ENCODE measurements at places on chromosomes 3 and 15. TPM values are rescaled to one million over a fixed set of nuclear protein-coding genes. Genes with fewer than 3 reads are reported as not detected.

DNA sequence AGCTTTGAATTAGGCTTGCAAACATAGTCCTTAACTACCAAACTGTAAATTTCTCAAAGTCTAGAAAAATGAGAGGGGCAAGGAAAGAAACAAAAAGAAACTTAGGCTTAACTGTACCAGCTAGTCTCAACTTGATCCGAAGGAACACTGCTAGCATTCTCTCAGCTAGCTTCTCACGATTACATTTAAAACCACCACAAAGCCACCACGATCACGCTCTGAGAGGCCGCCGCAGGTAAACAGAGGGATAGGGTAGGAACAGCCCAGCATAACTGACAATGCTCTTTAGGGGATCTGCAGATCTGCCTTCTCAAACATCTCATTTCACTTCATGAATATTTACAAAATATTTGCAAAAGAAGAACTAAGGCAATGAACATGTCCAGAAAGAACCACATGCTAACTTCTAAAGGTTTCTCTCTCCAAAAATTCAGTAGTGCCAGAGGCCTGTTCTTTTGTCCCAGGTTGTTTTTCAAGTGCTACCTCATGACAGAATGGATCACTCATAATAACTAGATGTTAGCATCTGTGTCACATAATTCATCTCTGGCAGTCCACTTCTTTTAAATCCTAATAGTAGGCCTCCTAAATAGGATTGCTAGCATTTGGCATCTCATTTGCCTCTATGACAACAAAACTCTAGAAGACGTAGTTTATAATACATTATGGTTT is 18.9 kb downstream of the VGLL4 start:
- no peak for DNase-seq

DNA sequence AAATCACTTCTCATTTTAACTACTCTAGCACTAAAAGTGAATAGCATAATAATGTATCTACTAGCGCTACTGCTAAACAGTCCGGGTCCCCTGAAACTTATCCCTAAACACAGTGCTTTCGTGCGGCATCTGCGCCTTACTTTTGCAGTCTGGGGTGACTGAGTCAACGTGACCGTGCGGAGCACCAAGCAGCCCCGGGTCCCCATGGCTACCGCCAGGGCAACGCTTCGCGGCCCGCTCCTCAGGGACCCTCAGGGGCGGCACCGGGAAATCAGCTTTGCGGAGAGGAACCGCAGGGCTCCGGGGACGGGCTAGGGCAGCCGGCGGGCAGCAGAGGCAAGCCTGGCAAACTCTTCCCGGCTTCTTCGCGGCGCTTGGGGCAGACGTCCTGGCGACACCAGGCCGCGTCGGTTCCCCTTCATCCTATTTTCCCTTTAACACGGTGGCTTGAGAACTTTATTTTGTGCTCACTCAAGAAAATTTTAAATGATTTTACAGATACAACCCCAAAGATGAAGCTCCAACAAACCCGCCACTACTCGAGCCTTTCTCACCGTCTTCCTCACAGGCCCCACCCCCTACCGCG is 757 bp upstream of the DIPK2A start:
- DNase-seq = peak; percentile 54

GRCh38 chr15:91047545-91048199 is 25.3 kb upstream of the VPS33B start:
- no peak for DNase-seq

The ZNF774 gene
- 1.3 TPM for total RNA-seq

The SHF gene
- total RNA-seq = 3.3 TPM

The LRRC34 gene
- 1.8 TPM for total RNA-seq

DNA sequence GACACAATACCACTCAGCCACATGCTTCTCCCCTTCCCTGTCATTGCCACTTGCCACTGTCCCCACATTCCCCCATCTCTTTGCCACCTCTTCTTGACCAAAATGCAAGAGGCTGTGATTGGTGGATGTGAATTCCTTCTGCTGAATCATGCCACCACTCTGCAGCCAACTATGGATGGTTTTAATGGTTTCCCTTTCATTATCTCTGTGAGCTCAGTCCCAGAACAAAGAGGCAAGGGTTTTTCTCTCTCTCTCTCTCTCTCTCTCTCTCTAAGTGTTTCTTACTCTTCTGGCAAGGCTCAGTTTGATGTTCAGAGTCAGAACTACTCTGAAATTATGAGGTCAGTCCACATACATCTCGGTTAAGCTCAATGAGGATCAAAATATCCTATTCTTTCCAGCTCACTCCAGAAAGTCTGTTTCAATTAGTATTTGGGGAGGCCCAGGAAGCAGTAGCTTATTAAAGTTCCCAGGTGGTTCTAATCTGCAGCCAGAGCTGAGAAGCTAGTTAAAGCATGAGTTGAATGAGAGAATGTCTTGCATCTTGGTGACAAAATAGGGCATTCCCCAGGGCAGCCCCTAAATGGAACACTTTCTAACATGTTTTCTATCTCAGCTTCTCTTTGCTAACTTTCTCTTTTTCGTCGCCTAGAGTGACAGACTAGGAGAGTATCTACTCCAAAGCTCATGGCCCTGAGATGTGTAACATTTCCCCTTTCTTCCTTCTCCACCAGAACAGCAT is 8.5 kb upstream of the ILDR1 start:
- DNase-seq = no peak

Measured in fibroblast of lung (primary cell).